Left lobe of liver (tissue), 2 donors: ENCODE measurements at places on chromosomes 5 and 9. TPM values are rescaled to one million over a fixed set of nuclear protein-coding genes. Genes with fewer than 3 reads are reported as not detected.

Gene SLC1A1
- total RNA-seq = 23.1 TPM

Gene ORM2
- total RNA-seq = 4,103 TPM

Gene SMIM27
- 5.2 TPM for total RNA-seq

Gene IRX4
- not detected for total RNA-seq

Gene SHISAL2B
- not detected for total RNA-seq

Gene C9orf50
- not detected for total RNA-seq

Gene SLC4A9
- 0.10 TPM for total RNA-seq

Gene REEP2
- total RNA-seq = not detected

Gene CFAP90
- 0.48 TPM for total RNA-seq

Gene OR2V2
- not detected for total RNA-seq

Gene TLN1
- 107 TPM for total RNA-seq

Gene CCDC192
- not detected for total RNA-seq

Gene WDR5
- total RNA-seq = 19.5 TPM

Gene ITGA2
- total RNA-seq = 0.30 TPM

Gene NUTM2F
- total RNA-seq = 0.08 TPM

Gene SLC6A19
- total RNA-seq = 0.73 TPM

Gene SLC46A2
- total RNA-seq = not detected

Gene SLC36A3
- not detected for total RNA-seq

Gene IDNK
- 23.9 TPM for total RNA-seq

Gene PCDHB15
- total RNA-seq = 0.38 TPM

Gene PCDHB14
- total RNA-seq = 0.75 TPM

Gene LRRTM2
- total RNA-seq = not detected

Gene PCDHGA11
- 0.68 TPM for total RNA-seq

Gene DPM2
- total RNA-seq = 12.4 TPM

Gene LCN12
- 30.3 TPM for total RNA-seq

Gene BARHL1
- total RNA-seq = not detected

Gene HRH2
- total RNA-seq = 0.23 TPM

Gene AHRR
- 0.81 TPM for total RNA-seq

Gene OR1Q1
- total RNA-seq = not detected

Gene DMRTA1
- total RNA-seq = 6.9 TPM

Gene ATP10B
- total RNA-seq = 0.10 TPM

Gene DOCK2
- total RNA-seq = 4.1 TPM

Gene FST
- total RNA-seq = 16.9 TPM

Gene CCT5
- total RNA-seq = 47.9 TPM

Gene SEMA5A
- 5.7 TPM for total RNA-seq
